ENCODE measurements at places on chromosomes 4 and X.

- no peak for DNase-seq
Observed at GRCh38 chrX:115972717-115973116, 197.8 kb upstream of the AGTR2 start.

GRCh38 chr4:98929341-98930267 lies 671 bp upstream of the EIF4E start:
- DNase-seq: peak; percentile 9

GRCh38 chrX:63350465-63350877 lies 661 bp downstream of the SPIN4 start:
- no peak for DNase-seq

DNA sequence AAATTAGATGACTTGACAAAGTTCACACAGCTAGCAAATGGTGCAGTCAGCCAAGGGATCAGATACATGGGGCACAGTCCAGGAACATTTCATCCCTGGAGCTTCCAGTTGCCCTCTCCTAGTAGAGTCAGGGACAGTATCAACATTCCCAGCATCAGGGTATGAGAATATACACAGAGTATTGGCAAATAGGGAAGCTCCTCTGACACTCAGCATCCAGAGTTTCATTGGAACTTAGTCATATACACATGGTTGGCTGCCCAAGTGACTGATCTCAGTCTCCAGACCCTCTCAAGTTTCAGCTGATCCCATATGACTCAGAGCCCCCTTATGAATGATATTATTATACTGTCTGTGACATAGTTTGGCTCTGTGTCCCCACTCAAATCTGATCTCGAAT lies 13.7 kb upstream of the KCTD8 start:
- no peak for DNase-seq

DNA sequence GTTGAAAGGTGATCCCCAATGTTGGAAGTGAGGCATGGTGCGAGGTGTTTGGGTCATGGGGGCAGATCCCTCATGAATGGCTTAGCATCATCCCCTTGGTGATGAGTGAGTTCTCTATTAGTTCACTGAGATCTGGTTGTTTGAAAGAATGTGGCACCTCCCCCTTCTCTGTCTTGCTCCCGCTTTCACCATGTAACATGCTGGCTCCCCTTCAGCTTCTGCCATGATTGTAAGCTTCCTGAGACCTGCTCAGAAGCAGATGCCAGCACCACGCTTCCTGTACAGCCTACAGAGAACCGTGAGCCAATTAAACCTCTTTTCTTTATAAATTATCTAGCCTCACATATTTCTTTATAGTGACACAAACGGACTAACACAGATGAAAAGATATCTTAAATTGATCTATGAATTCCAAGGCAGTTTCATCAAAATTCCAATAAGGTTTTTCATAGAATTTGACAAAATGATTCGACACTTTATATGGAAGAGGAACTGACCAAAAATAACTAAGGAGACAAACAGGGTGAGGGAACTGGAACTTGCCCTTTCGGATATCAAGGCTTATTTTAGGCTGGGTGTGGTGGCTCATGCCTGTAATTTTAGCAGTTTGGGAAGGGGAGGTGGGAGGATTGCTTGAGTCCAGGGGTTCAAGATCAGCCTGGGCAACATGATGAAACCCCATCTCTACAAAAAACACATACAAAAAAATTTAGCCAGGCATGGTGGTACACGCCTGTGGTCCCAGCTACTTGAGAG lies 56.9 kb upstream of the OGT start:
- DNase-seq: no peak

DNA sequence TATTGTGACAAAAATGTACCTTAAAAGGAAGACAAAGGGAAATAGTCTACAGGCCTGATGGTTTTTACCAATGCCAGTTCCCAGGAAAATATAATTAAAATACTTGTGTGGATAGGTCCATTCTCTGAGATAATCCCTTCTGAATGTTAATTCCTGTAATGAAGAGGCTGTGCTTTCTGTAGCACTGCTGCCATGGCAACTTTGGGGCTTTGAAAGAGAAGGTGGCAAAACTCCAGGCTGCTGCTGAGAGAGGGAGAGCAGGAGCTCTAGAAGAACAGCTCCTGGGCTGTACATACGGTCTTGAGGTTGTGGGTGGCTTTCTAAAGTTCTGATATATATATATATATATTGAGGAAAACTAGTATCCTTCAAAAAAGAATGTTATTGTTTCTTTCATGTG lies 125.4 kb downstream of the PDLIM5 start:
- DNase-seq: no peak

GRCh38 chr4:78551420-78552351 lies at the start of gene ANXA3:
ANXA3 (plus strand) TSS chr4:78551770; CDS start chr4:78554474, 2,704 bp downstream.
- DNase-seq: no peak

GRCh38 chr4:10599574-10599973 lies 85.0 kb downstream of the CLNK start:
- no peak for DNase-seq

Data from stimulated activated CD4-positive, alpha-beta T cell treated with anti-CD3 and anti-CD28 coated beads, Interleukin-15, amount 100 ng/mL, for 1 hour (primary cell).